Activated naive CD4-positive, alpha-beta T cell treated with anti-CD3 and anti-CD28 coated beads, Interleukin-2, amount 50 U/mL, for 72 hours (primary cell): ENCODE measurements at places on chromosomes 5 and 9.

DNA sequence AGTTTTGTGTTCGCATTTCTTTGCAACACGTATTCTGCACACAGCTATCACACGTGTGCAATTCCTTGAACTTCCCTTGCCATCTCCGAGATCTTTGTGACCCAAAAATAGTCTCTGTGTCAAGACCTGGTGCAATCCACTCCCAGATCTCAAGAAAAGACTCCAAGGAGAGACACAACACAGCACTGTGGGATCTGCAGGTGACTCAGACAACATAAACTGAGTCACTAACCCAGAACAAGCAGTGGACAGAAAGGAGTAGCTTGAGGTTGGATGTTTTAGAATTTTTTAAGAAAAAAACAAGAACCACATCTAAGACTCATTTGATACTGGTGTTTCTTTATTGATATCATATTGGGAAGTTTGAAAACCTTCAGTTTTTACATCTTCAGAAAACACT lies 396.9 kb downstream of the AGTPBP1 start:
- DNase-seq: no peak

- no peak for DNase-seq
These were observed at the start of gene MEF2C for GRCh38 chr5:88883059-88883835. Gene MEF2C, minus strand, starts transcription at chr5:88883184. Its CDS starts 59,396 bp downstream, at chr5:88823788.

DNA sequence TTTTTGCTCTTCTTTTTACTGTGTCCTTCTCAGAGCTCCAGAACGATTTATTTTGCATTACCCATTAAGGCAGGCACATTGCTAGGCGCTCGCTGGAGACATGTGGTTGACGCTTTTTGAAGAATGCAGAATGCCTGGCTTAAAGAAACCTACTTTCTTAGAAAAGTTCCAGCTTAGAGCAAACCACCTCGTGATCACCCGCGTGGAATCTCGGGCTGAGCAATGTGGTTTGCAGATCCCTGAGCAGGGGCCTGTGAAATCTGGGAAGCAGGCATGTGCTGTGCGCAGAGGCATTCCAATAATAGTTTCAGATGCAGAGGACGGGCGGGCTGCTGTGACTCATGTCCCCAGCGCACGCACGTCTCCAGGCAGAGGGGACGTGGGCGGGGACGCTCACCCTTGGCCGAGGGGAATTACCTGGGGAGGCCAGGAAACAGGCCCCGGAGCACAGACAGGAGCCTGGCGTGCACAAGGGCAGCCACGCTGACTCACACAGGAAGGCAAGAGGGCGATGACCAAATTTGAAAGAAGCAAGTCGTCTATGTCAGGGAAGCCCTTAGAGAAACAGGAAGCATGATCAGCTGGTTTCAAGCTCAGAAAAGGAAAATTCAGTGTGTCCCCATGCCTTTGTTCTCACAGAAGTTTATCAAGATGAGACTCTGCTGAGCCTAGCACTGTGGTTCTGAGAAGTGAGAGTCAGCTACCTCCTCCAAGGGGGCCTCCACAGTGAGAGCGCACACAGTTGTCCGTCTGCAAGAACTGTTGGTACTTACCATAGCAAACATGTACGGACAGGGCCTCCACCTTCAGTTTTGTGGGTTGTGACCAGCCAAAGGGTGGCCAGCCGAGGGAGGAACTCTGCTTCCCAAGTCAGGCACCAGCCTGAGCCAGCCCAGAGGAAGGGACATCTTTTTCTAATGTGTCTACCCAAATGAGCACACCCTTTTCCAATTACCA lies 218.6 kb downstream of the PIK3R1 start:
- peak; percentile 87 for DNase-seq

GRCh38 chr5:23027331-23027730 lies 174.2 kb upstream of the CDH12 start:
- DNase-seq: no peak

GRCh38 chr5:142974409-142974808 lies 204.2 kb downstream of the ARHGAP26 start:
- DNase-seq: no peak
